Stimulated activated CD4-positive, alpha-beta T cell treated with anti-CD3 and anti-CD28 coated beads, Interleukin-1b, Interleukin-23, amount 100 ng/mL, for 1 hour (primary cell): ENCODE measurements at places on chromosomes 11 and 22.

GRCh38 chr11:72969894-72970335 is 155.7 kb downstream of the ATG16L2 start:
- DNase-seq, result no peak

DNA sequence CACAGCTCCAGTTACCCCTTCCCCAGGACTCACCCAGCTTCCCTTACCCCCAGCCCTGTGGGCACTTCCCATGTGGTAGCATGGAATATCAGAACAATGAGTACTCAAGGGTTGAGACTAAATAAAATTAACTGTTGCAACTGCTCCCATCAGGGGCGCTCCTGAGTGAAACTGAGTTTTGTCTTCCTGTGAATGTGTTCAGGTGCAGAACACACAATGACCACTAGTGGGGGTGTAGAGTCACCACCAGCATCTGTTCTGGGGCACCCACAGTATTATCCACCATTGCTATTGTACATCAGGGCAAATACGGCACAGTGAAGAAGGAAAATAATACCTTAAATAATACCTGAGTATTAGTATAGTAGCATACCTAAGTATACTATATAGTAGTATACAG is 689.7 kb downstream of the TBC1D22A start:
- DNase-seq, result no peak

GRCh38 chr11:107438148-107438547 is 19.5 kb downstream of the CWF19L2 start:
- no peak for DNase-seq

GRCh38 chr11:112355726-112356125 is 95.1 kb upstream of the PLET1 start:
- no peak for DNase-seq

GRCh38 chr22:31926969-31927368 is 17.4 kb upstream of the YWHAH start:
- DNase-seq, result no peak

DNA sequence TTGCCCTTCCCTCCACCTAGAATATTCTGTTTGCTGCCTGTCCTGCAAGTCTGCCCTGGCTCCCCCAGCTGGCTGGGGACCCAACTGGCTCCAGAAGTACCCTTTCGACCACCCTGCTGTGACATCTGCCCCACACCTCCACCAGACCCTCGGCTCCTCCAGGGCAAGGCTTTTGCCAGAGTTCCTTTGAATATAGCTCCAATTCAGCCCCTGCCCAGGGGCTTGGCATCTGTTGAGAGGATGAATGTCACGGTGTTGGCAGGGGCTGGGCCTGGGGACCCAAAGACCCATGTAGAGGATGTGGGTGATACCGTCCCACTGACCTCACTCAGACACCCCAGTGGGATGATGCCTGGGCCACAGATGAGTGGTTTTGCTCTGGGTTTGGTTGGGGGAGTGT is 4.0 kb downstream of the NLRP6 start:
- DNase-seq, result no peak

DNA sequence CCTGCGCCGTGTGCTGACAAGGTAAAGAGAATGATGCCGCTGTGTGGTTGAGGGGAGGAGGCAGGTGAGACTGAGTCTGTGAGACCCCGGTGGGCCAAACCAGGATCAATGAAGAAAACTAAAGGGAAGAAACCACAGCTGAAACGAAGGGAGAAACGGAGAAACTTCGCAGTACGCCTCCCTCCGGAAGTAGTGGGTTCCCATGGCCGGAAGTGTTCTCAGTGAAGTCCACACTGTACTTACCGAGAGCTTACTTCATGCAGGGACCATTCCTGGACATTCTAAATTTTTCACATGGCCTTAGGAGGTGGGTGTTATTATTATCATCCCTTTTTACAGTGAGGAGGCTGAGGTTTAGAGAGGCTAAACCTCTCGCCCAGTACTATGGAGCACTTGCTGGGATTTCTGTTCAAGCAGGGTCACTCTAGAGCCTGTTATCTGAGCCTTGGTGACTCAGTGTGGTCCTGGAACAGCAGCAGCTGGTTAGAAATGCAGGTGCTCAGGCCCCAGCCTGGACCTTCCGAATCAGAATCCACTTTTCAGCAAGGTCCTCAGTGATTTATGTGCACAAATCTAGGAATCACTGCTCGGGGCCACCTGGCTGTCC is 17.9 kb downstream of the CD5 start:
- no peak for DNase-seq

DNA sequence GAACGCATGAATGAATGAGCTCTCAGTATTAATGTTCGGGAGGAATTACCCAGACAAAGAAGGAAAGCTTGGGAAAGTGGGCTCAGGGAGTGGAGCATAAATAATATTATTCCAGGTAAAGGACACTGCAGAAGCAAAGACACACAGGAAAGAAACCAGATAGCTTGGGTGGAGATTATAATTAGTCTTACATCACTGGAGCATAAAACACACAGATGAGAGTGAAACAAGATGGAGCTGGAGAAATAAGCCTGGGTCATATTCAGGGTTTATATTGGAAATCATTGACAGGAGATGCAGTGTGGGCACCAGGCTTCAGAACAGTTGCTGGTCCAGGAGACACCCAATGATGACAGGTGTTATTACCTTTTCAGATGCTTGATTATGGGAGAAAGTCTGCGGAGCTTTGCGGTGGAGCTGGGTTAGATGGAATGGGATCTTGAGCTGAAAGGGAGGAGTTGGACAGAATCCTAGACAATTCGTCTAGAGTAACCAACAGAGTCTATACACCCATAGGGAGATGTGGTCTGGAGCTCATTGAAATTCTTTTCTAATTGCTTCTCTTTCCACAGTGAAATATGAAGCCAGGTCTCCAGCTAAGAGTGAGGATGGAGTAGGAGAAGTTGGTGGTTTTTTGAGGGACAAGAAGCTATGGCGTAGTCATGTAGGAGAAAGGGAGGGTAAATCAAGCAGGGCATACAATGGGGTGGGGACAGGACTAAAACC is 227.2 kb downstream of the FAM76B start:
- DNase-seq, result no peak

GRCh38 chr22:20550057-20550817 is 42.8 kb downstream of the MED15 start:
- DNase-seq, result no peak

DNA sequence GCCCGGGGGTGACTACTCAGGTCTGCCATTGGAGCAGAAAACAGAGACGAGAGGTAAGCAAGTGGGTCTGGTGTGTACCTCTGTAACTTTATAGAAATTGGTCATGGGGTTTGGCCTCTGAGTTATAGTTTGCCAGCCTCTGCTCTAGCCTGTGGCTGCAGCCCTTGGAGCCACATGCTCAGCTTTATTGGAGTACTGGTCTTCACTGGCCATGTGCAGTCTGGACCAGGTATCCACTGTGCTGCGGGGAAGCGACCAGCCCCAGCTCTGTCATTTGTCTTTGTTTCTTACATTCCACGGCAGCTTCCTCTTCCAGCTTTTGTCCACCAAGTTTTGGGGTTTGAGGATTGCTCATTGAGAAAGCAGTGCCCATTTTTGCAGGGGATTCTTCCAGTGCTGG is 453.4 kb downstream of the TBC1D22A start:
- no peak for DNase-seq

DNA sequence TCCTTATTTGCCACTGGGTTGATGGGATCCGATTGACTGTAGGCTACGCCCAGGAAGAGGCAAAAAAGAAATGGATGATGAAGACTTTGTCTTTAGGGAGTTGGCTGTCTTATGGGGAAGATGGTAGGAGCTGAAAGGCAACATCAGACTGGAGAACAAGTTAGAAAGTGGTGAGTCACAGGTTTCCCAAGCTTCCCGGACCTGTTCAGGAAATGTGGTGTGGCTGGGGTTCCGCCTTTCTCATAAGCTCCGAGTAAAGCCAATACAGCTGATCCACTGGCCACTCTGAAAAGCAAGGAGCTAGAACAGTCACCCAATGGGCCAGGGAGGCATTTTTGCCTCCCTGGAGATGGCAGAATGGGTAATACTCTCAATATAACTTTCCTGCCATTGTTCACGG is 194.5 kb downstream of the SNX19 start:
- no peak for DNase-seq

DNA sequence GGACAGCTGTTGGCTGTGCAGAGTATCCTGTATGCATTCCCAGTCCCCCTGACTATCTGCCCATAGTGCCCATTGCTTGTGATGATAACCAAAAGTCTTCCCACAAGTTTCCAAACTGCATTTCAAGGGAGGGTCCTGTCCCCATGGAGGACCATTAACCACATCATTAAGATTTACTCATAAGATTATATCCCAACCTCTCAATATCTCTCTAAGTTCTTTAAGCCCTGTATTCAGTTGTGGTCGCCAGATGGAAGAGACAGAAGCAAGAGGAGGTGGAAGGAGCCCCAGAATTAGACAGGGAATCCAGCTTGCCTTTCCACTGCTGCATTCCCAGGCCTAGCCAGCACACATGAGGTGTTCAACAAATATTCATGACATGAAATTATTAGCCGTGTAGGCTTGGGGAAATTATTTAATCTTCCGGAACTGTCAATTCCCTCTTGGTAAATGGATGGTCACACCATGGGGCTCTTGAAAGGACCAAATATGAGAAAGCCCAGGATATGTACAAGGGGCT is 42.6 kb upstream of the TIMP3 start:
- no peak for DNase-seq

DNA sequence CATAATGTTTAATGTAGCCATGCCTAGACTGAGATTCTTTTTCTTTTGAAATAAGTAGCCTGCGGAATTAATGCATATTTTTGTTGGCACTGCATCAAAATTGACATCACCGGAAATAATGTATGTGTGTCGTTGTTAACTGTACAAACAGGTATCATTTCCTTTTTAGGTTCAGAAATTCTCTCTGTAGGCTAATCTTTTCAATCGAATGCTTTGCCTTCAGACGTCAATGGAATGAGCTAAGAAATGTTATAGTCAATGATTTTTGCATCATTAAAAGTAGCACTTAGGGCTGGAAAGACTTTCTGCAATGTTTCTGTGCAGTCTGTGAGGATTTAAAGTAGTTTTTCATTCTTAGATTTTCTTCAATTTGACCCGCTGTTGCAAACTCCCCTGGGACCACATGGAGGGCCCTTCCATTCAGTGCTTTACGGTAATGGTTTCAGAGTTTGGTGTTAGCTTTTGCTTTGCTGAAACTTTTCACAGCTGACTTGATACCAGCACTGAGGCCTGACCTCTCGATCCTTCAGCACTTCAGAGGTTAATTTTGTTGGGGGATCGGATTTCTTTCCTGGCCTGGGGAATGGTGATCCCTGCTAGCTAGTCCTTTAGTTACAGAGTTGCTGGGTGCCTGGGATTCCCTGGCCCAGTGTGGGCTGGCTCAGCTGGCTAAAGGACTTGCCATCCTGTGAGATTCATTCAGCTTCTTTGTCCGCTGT is 137.8 kb downstream of the DBX1 start:
- DNase-seq, result no peak

- no peak for DNase-seq
Observed at GRCh38 chr11:8723711-8724110, 41.1 kb downstream of the RPL27A start.

DNA sequence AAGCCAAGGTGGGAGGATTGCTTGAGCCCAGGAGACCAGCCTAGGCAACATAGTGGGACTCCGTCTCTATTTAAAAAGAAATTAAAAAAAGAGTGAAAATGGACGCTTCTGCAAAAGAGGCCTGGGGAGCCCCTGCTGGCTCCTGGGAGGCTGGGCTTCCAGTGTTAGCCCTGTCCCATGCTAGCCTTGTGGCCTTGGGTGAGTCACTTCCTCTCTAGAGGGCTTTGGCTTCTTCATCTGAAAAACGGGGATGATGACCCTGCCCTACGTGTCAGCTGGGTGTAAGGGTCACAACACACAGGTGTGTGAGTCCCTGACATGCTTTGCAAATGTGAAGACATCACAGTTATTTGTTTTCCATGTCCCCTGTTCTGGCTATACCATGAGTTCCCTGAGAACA is 32.8 kb downstream of the FAM227A start:
- no peak for DNase-seq

- no peak for DNase-seq
Observed at GRCh38 chr22:43234264-43234988, 47.5 kb upstream of the TTLL12 start.

DNA sequence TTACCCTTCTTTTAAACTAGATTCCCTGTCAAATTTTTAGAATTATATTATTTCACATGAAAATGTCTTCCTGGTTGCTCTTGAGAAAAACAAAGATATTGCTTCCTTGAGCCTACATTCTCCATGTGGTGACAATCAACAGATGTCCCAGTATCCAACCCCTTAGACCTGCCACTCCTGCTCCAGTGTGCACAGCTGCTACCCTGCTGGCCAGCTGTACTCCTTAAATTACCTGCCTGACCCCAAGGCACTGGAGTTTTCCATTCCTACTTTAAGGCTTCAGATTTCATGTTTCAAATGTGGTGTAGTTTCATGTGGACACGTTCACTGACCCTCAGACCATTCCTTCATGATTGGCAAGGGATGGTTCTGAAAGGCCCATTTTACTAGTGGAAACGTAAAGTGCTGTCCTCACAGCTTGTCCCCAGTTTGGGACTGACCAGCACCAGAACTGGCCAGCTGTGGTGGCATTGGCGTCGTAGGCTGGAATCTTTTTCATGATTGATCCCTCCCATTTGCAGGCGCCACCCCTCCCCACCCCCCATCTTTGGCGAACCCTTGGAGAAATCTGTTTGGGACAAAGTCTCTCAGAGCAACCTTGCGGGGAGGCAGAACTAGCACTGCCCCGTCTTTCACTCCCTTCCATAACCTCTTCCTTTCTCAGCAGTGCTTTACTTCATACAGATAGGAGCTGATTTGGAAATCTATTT is 123.5 kb downstream of the DBX1 start:
- no peak for DNase-seq

DNA sequence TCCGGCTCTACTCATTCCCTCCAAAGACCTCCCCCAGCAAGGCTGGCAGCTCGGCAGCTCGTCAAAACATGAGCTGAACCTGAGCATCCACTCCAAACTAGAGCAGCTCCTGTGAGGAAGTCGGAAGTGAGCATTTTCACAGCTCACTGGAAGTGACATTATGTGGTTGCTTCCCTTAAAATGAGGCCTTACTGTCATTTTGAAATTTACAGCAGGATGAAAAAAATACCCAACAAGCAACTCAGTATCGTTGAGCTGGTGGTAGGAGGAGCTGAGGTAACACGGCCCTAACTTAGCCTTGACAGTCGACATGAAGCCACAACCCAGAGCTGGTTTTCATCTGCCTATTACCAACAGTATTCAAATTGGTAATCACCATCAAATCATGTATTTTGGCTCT is 38.0 kb upstream of the ARFGAP3 start:
- DNase-seq, result no peak

GRCh38 chr22:23773483-23774113 is 949 bp downstream of the MMP11 start:
- no peak for DNase-seq

GRCh38 chr11:124050748-124051147 is 9.6 kb upstream of the OR10G7 start:
- DNase-seq, result no peak
